ENCODE measurements at places on chromosomes 12 and 14.

GRCh38 chr12:71799106-71799505 lies 40.5 kb upstream of the TBC1D15 start:
- DNase-seq, result no peak

GRCh38 chr14:20662968-20663732 lies 21.2 kb upstream of the RNASE4 start:
- DNase-seq, result peak; percentile 54

- peak; percentile 91 for DNase-seq
Measured at GRCh38 chr12:47812797-47813510, 6.7 kb downstream of the HDAC7 start.

- no peak for DNase-seq
Measured at GRCh38 chr14:92693998-92694795, 54.2 kb downstream of the LGMN start.

DNA sequence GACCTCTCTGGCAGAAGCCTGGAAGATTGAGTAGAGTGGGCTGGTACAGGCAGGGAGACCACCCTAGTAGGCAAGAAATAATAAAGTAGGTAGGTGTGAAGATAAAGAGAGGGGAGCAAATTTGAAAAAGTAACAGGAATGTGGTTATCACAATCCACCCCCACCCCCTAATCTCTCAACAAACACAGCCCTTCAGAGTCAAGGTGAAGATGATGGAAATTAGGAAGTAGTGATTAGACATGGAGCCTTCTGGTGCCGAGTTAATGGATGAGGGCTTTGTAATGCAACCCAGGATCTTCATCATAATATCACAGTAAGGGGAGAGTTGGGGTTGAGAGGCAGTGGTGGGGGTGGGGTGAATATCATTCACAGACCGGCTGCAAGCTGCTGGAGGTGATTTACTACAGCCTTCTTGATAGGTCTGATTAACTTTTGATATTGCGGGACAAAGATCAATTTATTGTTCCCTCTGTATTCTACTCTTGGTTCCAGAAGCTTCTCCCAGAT lies 29.2 kb upstream of the CRY1 start:
- DNase-seq, result no peak

GRCh38 chr14:73888460-73888725 lies 1.7 kb downstream of the ZNF410 start:
- no peak for DNase-seq

- DNase-seq, result no peak
Measured at GRCh38 chr12:29051221-29051620, 97.9 kb upstream of the FAR2 start.

DNA sequence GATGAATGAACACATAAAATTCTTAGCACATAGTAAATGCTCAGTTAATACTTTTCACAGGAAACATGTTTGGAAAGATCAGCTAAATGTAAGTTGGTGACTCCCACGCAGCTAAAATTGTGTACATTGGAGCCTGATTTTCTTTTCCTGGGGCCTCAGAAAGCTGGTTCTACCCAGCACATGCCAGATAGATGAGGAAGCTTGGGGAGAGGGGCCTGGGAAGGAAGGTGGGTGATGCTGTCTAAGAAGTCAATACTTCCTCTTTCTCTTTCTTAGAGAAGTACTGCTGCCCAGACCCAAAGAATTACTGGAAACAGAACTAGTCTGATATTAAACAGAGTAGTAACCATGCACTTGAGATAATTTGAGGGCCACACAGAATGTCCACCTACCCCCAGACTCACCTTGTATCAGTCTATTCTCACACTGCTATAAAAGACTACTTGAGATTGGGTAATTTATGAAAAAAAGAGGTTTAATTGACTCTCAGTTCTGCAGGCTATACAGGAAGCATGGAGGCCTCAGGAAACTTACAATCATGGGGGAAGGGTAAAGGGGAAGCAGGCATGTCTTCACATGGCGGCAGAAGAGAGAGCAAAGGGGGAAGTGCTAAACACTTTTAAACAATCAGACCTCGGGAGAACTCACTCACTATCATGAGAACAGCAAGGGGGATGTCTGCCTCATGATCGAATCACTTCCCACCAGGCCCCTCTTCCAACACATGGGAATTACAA lies 123.3 kb upstream of the MED13L start:
- DNase-seq, result peak; percentile 27

GRCh38 chr14:46964378-46964777 lies 312.8 kb upstream of the RPL10L start:
- DNase-seq, result no peak

DNA sequence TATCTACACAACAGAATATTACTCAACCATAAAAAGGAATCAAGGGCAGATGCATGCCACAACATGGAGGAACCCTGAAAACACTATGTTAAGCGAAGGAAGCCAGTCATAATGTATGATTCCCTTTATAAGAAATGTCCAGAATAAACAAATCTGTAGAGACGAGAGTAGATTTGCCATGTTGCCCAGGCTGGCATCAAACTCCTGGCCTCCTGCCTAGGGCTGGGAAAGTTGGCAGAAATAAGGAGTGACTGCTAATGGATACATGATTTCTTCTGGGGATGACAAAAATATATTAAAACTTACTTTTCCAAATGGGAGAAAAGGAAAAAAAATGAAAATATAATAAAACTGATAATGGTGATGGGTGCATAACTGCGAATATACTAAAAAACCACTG lies 10.9 kb downstream of the CLIP1 start:
- DNase-seq, result no peak

GRCh38 chr14:101070540-101071492 lies 167.3 kb upstream of the RTL1 start:
- no peak for DNase-seq

- DNase-seq, result no peak
Measured at GRCh38 chr12:116397148-116397547, 119.7 kb upstream of the MED13L start.

DNA sequence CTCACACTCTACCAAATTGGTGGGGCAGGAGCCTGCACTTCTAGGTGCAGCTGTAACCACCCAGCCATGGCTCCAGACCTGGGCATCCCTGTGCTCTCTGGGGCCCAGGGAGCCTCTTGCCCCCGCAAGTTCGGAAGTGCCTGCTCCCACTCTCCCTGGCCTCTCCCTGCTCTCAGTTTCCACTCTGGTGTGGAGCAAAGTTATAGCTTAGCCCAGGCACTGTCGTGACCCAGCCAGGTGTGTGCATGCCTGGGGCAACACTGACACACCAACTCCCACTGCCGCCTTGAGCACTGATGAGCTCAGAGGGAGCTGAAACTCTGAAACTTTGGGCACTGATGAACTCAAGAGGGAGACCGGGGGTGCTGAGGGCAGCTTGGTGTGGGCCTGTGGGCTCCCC lies 8.7 kb upstream of the FBXO33 start:
- DNase-seq, result no peak

DNA sequence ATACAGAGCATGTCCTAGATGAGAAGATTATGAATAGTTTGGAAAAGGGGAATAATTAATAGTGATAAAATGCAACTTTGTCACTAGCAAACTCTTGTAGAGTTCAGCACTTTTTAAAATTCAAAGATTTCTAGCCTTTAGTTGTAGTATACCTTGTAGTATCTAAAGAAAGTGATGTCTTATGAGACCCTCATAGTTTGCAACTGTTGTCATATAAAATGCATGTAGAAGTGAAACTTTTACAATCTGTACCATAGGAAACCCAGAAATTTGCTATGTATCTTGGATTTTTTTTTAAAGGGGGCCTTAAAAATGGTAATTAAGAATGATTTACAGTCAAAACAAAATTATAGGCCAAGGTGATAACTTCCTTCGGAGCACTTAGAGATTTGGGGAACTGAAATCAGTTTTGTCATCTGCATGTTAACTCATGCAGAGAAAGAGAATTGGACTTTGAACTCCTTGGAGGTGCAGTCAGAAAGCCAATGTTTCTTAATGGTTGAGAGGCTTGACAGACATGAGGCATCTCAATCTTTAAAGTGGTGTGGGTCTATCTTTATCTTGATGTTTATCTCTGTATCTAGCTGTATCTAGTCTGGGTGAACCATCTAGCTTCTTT lies 1.3 kb downstream of the LRRK2 start:
- peak; percentile 72 for DNase-seq

GRCh38 chr12:57216921-57217879 lies 606 bp downstream of the NXPH4 start:
- DNase-seq, result no peak

DNA sequence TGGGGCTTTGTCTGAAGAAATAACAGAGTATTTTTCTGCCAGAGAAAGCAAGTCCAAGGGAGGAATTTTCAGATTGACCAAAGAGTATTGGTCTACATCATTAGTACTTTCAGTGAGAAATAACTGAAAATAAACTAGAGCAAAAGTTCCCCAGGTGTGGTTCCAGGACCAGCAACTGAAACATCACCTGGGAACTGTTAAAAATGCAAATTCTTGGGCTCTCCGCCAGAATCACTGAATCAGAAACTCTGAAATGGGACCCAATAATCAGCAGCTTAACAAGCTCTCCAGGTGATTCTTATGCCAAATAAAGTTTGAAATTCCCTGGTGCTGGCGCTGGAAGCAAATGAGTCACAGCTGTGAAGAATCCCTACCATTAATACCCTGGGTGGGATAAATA lies 52.1 kb downstream of the EIF2S3B start:
- DNase-seq, result no peak

DNA sequence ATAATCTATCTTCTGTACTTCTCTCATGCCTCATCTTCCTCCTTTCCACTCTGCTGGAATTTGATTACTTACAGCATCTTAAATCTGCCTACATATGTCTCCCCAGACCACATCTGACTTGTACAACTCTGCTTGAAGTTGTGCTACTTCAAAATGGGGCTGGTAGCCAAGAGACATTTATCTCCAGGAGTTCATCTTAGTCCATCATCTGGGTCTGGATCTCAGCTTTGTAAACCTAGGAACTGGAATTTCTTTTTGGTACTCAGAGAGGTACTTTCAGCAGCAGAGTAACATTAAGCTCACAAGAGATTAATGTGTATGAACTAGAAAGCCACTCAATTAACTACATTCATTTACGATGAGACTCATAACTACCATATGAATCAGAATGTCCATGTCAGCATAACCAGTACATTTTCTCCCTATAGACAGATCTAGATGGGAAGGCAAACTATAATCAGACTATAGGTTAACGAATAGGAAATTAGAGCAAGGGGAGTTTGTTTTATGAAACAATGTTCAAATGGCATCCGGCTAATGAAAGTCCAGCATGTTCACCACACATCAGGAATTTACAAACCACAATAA lies 178.8 kb downstream of the CEP128 start:
- no peak for DNase-seq

- no peak for DNase-seq
Measured at GRCh38 chr14:31167032-31167431, 40.6 kb downstream of the HECTD1 start.

GRCh38 chr14:104171029-104171697 lies 32.8 kb downstream of the KIF26A start:
- DNase-seq, result no peak

DNA sequence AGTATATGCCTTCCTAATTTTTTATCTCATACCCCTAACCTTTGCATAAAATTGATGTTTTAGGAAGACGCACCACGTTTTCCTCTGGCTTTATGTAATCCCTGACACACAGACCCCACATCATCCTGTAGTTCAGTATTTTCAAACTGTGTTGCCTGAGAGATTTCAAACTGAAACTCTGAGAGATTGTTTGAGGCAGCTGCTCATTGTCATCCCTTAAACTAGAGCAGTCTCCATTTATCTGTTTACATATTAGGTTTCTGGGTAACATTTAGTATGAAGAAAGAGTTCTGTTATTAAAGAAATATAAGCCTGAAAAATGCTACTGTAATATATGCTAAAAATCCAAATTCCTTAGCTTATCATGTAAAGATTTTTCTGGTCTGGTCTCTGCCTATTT lies 24.3 kb downstream of the MNAT1 start:
- DNase-seq, result no peak

GRCh38 chr12:66403746-66404145 lies 101.5 kb downstream of the HELB start:
- DNase-seq, result no peak

- no peak for DNase-seq
Measured at GRCh38 chr12:80700327-80700726, 7.1 kb upstream of the MYF6 start.

GRCh38 chr12:31325524-31325875 lies 450 bp downstream of the SINHCAF start:
- peak; percentile 21 for DNase-seq

DNA sequence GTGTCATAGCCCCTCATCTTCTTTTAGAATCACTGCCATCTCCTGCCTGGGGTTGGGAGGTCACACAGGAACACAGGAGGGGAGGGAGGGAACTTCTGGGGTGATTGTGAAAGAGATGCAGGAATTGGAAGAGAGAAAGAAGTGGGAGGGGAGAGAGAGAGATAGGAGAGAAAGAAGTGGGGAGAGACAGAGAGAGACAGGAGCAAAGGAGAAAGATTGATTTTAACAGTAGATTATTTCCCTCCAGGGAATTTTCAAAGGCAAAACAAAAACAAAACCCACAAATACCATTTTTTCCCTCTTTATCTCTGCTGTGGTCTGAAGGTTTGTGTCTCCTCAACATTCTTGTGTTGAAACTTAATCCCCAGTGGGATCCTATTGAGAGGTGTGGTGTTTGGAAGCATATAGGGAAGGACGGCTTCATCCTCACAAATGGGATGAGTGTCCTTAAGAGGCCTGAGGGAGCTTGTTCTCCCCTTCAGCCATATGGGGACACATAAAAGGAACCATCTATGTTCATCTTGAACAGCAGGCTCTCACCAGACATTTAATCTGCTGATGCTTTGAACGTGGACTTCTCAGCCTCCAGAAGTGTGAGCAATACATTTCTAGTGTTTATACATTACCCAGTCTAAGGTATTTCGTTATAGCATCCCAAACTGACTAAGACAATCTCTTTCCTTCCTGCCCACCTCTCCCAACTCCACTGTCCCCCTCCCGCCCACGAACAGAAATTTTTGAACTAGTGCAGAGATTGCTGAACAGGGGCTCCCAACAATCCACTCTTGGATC lies 134.9 kb upstream of the MAX start:
- DNase-seq, result no peak

DNA sequence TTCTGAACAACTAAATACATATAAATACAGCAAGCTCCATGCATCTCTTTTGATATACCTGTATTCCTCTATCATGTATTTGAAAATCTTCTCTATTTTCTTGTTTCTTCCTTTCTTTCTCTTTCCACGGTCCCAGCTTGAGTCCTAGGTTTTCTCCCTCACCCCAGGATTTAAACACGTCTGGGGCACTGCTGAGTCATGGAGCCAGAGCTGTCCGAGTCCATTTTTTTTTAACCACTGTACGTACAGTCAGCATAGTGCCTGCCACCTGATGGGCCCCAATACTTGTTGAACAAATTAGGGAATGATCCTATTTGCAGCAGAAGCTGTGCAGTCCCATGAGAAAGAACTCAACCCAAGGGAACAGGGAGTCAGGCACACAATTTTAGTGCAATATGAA lies 158.1 kb downstream of the ATP23 start:
- DNase-seq, result no peak

DNA sequence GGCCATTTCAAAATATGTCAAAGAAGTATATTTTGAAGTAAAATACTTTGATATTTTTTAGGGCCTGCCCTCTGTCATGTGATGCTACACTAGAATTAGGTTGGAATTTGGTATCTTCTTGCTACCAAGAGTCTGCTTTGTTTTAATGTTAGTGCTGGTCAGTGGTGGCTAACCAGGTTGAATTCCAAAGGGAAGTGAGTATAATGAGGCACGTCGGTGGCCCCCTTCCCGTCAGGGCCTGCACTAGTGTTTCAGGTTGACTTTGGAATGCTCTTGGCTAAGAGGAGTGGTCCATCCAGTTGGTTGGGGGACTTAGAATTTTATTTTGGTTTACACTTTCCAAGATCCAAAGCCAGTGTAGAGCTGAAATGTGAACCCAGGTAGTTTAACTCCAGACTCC lies 185.4 kb downstream of the NOVA1 start:
- no peak for DNase-seq

Data from germinal center (tissue), 1 donor.